ENCODE measurements at places on chromosomes 4 and X.

DNA sequence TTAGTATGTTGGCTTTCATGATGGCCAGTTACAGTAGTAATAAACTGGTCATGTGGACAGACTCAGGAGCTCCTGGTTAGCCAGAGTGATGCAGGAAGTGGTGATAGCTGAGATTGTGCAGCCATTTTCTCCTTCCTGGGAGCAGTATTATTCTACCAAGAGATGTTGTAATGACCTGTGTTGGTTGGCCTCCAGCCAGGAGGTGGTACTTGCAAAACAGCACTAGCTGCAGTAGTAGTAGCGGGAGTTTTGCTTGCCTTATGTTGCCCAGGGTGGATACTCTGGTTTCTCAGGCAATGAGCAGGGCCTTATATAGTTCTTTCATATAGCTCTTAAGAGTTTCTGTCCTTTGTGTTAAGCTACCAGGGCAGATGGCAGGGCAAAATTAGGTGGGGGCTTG, 998.8 kb downstream of the GLUD2 start:
- DNase-seq: no peak

DNA sequence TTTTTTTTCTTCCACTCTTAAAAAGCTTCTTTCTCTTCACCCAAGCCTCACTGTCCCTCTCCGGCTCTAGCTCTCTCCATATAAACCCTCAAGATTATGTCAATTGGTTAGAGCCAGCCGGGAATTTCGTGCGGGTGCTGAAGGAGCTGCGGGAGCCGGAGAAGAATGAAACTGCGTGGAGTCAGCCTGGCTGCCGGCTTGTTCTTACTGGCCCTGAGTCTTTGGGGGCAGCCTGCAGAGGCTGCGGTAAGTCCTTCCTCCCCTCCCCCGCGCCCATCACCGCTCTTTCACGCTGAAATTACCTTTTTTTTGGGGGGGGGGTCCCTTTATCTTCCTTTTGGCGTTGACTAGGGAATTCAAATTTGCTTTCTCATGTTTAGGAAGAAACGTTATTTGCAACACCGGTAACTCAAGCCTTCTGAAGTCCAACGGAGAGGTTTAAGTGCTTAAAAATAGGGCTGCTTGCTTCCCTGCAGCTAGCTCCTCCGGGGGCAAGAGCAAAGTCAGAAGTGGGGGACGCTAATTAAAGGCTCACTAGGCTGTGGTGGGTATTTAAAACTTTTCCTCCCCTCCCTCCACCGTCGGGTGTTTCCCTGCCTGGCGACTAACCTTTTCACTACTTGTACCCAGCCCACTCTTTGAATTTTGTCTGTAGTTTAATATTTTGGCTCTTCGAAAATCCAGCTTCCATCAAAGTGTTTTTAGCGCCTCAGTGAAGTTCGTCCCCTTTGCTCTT, 491 bp downstream of the COL4A5 start:
- DNase-seq: no peak

DNA sequence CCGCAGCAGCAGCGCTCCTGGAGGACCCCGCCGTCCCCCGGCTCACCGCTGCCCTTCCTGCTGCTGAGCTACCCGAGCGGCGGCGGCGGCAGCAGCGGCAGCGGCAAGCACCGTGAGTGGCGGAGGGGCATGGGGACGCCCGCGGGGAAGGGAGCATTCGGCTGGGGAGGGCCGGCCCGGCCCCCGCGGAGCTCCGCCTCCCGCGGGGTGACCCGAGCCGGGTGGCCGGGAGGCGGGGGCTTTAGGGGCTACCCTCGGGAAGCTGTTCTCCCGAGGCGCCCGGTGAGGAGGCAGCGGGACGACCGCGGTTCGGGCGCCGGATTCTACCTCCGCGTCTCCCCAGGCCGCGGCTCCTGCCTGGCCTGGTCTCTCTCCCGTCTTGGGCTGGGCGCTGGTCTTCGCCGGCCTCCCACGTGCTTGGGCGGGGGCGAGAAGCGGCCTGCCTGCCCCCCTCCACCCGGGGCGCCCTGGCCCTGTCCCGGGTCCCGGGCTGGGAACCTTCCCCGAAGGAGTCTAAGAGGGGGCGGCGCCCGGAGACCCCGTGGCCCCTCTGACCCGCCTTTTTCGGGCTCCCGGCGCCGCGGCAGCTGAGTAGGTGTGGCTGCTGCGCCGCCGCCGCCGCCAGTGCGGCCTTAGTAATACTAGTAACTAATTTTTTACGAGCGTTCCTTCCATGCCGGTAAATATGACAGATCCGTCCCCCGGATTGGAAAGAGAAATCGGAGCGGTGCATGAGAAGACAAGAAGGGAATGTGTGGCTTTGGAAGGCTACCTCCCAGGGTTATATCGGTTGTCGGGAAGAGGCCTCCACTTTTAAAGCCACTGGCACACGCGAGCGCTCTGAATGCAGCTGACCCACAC, 16.4 kb upstream of the RUFY3 start:
- DNase-seq: peak; percentile 85

GRCh38 chr4:44660396-44660795, 9.0 kb upstream of the YIPF7 start:
- DNase-seq: no peak

DNA sequence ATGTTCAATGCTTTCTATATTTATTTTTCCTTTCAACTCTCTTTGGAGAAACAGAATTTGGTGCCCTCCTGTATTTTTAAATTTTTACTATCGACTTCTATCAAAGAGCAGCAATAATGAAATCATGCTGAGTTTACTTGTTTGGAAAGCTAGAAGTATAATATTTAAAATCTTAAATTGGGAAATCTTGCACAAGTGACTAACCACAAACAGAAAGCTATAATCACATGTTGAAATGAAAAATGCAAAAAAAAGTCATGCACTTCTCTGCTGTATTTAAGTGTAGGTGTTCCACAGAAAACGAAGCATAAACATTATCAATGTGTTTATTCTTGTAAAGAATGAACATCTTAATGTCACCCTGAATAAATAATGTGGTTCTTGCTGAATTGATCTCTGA, 306.1 kb downstream of the PCDH18 start:
- DNase-seq: no peak

DNA sequence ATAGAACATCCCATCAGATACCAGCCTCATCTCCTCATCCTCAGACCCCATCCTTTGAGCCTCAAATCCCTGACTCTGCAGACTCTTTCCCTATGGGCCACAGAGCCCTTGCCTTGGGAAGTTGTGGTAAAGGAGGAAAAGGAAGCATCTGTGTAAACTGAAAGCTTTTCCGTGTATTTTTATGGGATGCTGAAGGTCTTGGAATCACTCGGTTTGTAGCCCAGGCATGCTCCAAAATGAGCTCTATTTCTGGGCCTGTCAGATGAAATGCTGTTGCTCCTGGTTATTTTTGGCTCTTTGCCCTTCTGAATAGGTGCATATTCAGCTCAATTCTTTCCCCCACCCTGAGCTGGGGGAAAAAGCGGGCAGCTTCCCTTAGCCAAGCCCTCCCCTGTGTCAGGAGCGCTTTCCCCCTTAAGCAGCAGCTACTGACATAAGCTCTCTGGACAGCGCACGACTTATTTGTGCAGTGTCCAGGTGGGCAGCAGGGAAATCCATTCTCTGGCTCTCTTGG, 5.0 kb upstream of the SEL1L3 start:
- DNase-seq: no peak

DNA sequence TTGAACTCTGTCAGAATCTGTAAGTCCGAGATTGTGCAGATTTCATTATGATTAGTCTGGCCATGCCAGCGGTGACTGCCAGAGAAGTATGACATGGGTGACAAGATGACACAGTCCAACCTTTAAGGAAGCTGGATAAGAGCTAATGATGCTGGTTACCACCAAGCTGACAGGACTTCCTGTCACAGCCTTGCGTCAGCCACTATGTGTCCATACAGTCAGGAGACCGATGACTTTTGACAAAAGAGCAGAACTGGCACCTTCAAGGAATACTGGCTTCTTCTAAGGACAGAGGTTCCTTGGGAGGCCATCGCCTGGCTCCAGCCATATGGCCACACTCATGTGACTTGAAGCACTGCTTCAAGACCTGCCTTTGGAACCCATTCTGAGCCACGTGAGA, 67.2 kb upstream of the TFDP3 start:
- no peak for DNase-seq

DNA sequence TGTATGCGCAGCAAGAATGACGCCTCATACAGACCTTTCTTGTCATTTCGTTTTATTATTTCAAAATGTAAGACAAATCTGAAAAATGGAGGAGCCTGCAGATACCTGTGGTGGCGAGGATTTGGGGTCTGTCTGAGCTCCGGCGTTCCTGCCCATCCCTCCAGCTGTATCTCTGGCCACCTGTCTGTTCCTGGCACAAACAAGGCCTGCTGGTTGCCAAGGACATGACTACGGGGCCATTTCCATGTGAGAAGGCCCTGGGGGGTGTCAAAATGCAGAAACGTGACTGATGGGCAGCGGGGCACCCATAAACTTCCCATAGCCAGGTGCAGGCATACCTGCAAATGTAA, 591 bp upstream of the TSPAN7 start:
- no peak for DNase-seq

DNA sequence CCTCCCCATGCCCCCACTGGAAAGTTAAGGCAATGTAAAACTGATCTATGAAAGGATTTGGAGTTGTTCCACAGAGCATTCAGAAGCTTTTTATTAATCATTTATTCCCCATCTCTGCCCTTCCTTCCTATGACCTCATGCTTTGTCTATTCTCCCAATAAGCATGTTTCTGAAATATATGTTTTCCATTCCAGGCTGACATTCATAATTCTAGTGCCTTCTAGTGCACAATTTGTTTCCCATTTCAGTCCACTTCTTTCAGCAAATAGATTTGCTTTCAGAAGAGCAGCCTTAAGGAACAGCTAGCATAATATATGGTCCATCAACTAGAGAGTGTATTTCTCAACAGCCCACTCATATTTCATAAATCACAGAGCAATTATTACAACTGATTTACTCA, 77.1 kb upstream of the ATXN3L start:
- no peak for DNase-seq

DNA sequence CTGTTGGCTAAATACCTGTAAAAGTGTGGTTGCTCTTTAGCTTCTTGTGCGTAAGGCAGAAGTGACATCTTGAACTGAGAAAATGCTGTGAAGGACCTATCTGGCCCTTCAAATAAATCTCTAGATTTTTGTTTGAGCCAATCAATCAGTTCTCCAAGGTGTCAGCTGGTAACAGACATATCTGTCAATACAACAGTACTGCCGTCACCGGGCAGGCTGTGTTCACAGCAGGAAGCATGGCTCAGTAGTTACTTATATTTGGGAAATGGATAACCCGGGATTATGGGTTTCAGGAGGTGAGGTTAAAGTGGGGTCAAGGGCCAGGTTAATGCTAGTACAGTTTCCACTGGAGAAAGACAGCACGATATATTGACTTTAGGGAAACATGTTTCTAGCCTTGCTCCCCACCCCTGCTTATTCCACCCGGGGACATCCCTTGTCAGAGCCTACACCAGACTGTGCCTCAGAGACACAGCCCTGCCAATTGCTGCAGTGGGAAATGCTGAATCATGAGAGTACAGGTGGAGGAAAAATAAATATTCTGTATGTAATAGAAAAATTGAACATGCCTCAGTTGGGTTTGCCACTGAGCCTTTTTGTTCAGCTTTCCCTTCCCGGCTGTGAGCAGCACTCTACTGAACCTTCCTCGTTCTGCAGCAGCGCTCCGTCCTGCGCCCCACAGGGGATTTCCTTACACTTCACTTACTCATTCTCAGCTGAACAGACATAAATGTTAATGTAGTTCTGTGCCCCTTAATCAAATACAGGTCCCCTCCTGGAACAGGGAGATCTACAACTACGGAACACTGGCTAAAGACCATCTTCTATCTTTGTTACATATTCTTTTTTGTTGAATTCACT, 121.1 kb downstream of the MGST2 start:
- DNase-seq: no peak

- no peak for DNase-seq
Observed at GRCh38 chr4:169385376-169385775, 114.6 kb upstream of the SH3RF1 start.

DNA sequence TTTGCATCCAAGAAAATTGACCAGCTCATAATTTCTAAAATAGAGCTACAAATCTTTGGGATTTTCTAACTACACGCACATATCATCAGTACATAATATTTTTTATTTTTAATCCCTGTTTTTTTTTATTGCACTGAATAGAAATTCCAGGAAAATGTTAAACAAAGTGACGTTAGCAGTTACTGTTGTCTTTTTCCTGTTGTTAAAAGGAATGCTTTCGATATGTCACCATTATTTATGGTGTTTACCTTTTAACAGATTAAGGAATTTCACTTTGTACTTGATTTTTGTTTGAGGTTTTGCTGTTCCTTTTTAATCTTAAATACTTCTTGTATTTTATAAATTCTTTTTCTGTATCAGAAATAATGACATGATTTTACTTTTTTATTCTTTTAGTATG, 89.7 kb downstream of the TMEM144 start:
- DNase-seq: no peak

DNA sequence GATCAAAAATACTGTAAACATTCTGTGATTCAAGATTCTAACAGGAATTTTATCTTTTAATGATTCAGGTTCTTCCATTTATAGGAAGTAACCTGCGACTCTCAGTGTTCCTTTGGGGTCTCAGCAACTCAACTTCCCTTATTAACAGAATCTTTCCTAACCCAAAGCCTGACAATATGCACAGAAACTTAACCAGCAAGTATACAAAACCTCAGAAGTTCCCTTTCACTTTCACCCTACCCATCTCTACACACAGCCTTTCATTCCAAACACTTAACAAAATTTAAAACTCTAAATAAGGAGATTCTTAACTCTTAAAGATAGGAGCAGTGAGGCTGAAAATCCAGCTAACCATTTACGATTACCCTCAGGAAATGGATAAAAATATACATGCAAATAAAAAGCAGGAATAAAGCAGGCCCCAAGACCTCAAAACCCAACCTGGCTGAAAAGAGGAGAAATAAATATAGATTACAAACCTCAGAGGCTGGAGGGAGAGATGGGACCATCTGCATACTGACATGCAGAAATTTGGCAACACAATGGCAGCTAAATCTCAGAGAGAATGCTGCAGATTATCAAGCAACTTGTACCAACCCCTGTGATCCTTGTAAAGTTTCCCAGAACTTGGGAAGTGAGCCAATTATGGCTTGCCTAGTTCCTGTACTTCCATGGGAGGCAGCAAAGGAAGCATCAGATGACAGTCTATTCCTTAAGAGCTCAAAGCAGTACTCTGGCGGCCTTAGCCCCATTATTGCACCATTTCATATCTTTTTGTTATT, 101.0 kb downstream of the ATP11C start:
- DNase-seq: no peak

DNA sequence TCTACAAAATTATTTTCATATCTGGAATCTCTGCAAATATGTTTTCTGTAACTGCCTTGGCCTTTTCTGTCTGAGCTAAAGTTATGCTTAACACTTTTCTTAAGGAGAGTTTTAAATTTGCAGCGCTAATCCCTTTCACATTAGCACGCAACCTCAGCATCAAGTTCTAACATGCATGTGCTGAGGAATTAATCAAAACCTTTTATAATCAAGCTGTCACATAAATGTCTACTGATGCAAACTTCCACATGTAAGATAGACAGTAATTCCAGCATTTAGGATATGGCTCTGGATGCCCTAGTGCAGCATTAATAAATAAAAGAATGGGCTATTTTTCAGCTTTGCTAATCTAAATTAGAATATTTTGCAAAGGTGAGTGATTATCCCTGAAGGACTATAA, 17.5 kb upstream of the NEIL3 start:
- no peak for DNase-seq

- no peak for DNase-seq
Observed at GRCh38 chrX:1591863-1592469, 562 bp downstream of the AKAP17A start.

- DNase-seq: no peak
Observed at GRCh38 chr4:149266301-149266700, 549.3 kb downstream of the IQCM start.

Data from substantia nigra (tissue), 51 donors.